CD4-positive, alpha-beta T cell treated with Interleukin-12 subunit alpha and Interleukin-12 subunit beta, for 1 hour (primary cell): ENCODE measurements at places on chromosomes 6 and 20.

DNA sequence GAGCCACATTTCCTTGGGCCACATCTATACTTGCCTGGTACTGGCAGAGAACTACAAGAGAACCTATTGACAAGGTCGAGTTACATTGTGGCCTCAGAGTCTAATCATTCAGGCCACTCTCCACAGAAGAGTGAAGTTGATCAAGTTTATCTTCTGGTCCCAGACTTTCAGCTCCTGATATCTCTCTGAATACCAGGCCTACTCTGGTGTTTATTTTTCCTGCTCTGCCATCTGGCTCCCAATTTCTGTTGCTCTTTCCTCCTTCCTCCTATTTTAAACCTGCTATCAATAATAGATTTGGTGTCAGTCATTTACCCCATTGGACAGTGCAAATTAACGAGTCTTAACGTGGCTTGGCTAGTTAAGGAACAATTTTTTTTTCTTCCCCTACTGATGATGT lies 46.6 kb downstream of the SCGN start:
- no peak for DNase-seq

- no peak for DNase-seq
These were observed 56.4 kb upstream of the NNAT start for GRCh38 chr20:37464611-37465010.

DNA sequence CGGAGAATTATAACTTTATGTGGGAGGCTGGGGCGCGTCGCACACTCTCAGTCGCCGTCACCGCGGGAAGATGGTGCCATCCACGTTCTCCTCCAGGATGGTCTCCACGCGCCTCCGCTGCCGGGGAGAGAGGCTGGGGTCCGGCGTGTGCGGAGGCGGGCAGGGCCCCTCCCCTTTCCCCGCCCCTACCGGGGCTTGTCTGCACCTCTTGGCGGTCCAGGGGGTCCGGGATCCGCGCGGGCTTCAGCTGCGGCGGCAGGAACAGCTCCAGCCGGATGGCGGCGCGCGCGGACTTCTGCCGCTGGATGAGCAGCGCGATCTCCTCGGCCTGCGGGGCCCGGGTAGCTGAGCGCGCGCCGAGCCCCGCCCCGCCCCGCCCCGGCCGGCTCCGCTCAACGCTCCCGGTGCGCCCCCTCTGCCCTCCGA lies 807 bp downstream of the LKAAEAR1 start:
- peak; percentile 78 for DNase-seq

DNA sequence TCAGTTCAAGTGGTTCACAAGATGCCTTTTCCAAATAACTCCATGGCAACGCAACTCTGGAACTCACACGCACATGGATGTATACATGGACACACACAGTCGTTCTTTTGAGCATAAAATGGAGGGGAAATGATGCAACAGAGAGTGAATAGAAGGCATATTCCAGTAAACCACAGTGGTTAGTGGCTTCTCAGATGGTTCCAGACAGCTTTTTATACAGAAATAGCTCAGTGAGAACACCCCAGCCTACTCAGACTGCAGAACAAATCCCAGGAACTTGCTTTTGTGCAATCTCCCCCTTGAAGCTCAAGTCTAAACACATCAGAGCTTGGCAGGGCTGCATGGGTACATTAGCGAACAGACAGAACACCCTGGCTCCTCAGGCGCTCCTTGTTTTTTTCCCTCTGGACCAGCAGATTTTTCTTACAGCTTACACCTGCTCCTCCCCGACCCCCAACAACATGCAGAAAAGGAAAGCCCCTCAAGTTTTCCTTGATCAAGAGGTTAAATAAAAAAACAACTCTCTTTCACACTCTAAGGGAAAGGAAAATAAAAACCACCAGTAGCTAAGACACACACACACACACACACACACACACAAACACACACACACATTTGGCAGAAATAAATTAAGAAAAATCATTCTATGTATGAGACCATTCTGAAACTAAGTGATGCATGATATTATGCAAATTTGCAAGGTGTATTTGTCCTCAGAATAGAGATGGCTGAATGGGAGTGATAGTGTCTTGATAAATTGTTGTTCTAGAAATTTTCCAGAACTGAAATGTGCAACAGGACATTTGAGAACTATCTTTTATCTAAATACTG lies 51.2 kb upstream of the RANBP9 start:
- DNase-seq, result peak; percentile 28

GRCh38 chr20:50200482-50201104 lies 10.0 kb downstream of the CEBPB start:
- DNase-seq, result no peak

DNA sequence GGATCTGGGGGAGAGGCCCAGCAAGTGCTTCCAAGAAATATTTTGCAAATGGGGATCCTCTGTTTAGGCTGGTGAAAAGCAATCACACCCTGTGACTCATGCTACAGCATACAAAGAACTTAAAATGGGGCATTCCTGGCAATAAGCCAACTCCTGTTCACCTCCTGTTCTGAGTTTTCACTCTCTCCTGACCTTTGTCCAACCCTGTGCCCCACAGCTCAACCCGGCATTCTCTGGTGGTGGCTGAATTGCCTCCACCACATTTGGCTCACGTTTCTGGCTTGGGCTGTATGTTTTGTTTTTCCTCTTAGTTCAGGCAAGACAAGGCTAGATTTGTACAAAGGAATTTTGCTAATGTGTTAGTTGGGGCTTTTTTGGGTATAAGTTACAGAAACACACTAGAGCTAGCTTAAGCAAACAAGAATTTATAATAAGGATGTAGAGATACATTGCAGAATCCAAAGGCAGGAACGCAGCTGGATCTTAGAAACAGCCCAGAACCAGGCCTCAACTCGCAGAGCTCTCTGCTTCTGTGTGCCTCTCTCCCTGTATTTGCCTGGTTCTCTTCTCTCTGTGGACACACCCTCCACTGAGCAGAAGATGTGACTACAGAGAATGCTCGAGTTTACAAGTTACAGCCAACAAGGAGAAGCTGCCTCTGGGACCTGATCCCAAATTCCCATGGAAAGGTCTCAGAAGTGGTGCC lies 9.4 kb downstream of the ABCC10 start:
- no peak for DNase-seq

DNA sequence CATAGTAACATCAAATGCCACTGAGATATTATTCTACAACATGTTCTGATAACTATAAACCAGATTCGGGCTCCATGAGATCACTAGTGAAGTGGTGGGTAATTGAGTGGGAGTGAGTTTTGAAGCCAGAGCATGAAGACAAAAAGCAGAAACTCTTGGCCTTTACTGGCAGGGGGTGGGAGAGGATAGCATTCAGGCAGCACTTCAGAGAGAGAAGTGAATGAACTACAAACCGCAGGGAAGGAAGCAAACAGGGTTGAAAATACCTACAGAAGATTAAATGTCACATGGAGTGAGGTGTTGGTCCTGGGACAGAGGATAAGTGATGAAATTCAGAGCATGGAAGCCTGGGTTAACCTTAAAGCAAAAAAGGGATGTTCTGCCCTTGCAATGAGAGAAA lies 250.0 kb downstream of the EPM2A start:
- no peak for DNase-seq

GRCh38 chr6:71513036-71513435 lies 224.4 kb downstream of the OGFRL1 start:
- no peak for DNase-seq

DNA sequence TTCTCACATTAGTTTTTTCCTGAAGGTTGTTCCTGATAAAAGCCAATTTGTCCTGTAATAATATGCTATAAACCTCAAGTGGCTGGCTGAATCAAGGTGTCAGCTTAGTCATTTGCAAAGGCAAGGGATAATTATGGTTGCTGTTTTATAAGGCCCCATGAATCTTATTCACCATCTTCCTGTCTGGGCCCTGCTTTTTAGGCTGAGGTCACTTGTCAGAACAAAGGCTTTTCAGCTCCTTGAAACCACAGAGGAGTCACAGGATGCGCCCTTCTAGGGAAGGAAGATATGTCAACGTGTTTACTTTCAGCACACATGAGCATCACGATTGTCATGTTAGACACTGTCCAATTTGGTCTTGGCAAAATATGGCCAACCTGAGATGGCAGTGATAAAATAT lies 64.8 kb upstream of the NAA20 start:
- no peak for DNase-seq

GRCh38 chr6:27002447-27002846 lies 245.1 kb upstream of the PRSS16 start:
- no peak for DNase-seq

GRCh38 chr6:43916924-43917877 lies 147.2 kb downstream of the VEGFA start:
- DNase-seq, result no peak

DNA sequence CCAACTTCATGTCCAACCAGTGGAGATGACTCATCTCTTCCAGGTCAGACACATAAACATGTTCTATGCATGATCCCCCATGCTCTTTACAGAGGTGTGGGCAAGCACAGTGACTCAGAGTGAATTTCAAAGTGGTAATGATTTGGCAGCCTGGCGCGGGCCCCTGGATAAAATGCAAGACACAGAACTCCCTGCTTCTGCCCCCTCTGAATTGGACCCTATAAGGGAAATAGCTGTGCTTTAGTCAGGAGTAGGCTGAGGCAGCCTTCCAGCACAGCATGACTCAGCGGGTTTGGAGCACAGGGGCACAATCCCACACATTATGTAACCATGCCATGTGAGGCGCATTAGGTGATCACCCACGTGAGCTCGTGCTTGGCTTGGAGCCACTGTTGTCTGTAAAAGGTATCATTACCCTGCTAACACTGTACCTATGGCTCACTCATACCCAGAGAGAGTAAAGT lies 127.4 kb downstream of the C6orf118 start:
- no peak for DNase-seq

DNA sequence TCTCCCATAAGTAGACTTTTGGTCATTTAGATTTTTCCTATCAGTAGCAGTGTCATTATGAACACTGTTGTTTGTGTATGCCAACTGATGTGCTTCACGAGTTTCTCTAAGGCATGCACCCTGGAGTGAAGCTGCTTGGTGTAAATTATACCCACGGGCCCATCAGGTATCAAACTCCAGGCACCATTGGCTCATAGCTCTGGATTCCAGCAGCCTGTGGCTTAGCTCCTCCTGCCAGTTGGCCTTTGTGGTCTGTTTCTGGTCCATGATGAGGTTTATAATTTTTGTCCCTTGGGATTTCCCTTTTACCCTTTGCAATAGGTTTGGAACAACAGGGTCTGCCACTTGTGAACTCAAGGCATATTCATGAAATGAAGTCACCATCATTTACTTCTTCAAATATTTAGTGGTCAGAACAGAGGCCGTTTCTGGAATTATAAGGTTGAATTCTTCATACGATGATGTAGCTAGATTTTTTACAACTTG lies 350.5 kb downstream of the PRL start:
- DNase-seq, result no peak

DNA sequence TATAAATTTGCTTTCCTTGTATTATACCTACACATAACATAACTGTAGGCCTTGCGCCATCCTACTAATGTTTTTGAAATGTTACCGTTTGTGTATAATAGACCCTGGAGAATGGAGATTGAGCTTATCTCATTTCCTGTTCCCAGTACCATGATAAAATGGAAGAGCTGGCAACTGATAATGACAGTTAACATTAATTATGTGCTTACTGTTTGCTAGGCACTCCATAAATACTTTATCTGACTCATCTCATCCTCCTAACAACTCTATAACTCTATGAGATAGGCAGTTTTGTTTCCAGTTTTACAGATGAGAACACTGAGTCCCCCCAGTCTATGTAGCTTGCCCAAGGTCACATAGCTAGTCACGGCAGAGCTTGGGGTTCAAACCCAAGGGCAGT lies 396.7 kb downstream of the SYNE1 start:
- no peak for DNase-seq

GRCh38 chr20:37733416-37733815 lies 39.6 kb downstream of the CTNNBL1 start:
- no peak for DNase-seq

DNA sequence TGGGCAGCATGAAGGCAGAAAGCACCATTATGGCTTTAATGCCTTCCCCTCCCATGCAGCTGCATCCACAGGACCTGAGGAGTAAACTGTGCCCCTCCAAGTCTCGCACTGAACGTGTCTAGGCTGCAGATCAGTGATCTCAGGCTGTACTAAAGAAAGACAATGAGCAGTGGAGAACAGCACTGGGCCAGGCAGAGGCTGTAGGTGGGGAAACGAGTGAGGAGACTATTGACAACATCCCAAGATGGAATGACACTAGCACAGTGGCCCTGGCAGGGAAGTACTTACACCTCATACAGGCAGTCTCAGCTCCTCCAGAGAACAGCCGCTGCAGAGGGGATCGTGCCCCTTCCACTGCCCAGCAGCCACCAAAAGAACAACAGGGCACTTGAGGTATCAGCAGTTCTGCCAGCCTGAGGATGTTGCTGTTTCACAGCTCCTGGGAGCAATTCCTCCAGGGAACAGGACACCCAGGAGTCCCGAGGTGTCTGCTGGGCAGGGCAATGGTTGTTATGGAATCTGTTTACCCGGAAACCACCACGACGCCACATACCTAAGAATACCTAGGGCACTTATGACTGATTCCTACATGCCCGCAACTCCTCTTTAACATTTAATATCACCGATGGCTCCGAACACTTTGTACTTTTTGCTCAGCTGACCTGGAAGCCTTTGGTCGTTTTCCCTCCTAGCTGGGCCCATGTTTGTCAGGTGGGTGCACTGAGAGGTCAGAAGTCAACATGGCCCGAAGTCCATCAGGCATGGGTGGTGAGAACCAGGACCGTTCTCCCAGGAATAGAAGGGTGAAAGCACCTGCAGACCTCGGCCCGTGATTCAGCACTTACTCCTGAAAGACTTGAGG lies 79.1 kb downstream of the SLC22A23 start:
- DNase-seq, result no peak

DNA sequence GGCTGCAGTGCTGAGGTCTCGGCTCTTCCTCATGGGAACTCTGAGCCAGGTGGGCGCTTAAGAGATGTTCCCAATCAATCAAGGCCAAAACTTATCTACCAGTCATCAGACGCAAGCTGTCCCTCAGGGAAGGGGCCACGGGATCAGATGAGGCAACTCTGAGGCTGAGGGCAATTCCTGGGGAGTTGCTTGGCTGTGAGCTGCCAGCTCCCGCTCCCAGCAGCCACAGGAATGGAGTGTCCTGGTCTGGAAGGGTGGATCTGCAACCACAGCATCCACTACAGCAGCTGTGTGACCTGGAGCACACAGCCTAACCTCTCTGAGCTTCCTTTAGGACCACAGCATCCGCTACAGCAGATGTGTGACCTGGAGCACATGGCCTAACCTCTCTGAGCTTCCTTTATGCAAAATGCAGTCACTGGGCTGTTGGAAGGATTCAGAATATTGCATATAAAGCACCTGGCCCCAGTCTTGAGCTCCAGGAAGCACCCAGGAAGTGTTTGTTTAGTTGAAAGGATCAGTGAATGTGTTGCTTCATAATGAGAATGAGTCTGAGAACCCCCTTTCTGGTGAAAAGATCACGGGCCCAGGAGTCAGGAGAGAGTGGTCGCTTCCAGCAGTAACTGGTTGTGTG lies 60.9 kb downstream of the TFAP2C start:
- no peak for DNase-seq

DNA sequence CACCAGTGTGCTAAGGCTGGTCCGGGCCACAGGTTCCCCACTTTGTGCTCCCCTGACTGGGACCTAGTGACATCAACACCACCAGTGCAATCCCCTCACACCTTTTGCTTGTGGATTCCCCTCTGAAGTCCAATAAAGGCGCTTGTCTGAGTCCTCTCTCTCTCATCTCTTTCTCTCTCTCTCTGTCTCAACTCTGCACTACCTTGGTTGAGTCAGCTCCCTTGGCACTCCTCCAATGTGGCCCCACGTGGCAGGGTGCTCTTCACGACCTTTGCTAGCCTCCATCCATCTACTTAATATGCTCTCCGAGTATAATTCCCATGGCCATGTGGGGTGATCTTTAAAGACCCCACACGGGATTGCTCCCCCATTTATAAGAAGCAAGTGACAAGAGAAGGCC lies 385.0 kb downstream of the CD83 start:
- DNase-seq, result no peak
